Natural killer cell (primary cell): ENCODE measurements at places on chromosomes 11 and 22.

GRCh38 chr11:36500315-36500721 is 9.8 kb downstream of the TRAF6 start:
- DNase-seq = no peak

- DNase-seq = no peak
Observed at GRCh38 chr11:132037956-132038355, 667.5 kb downstream of the NTM start.

DNA sequence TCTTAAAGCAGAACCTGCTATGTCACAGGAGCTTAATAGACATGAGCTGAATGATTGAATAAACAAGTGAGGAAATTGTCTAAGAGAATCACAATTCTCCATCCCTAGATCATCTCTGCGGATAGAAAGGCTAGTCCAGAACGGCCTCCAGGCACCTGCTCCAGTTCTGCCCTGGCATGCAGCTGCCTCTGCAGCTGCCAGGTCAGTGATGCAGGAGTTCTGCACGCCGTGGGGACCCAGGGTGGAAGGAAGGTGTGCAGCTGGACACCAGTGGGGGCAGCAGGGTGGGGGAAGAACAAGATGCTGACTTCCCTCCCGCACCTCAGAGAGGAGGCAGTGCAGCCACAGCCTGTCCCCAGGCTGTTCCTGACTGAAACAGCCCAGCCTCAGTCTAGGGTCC is 192.1 kb upstream of the NCAM1 start:
- DNase-seq = no peak

GRCh38 chr11:130370845-130371590 is 56.3 kb upstream of the ZBTB44 start:
- DNase-seq = no peak

GRCh38 chr11:62150887-62151736 is 27.3 kb downstream of the INCENP start:
- DNase-seq = no peak

DNA sequence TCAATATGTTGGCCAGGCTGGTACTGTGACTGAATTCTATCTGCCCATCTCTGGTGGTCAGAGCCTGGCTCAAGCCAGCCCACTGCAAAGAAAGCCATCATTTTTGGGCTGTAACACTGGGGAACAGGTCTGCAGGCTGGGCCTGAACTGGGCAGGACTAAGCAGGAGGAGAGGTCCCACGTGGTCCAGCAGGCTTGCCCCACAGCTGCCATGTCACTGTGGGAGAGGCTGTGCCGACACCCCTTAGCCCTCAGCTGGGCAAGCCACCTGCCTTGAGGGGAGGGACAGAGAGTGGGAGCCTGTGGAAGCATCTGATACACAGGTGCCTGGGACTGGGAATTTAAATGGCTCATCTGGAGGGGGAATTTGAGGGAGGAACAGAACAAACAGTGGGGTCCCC is 66.7 kb upstream of the CLTCL1 start:
- DNase-seq = no peak

DNA sequence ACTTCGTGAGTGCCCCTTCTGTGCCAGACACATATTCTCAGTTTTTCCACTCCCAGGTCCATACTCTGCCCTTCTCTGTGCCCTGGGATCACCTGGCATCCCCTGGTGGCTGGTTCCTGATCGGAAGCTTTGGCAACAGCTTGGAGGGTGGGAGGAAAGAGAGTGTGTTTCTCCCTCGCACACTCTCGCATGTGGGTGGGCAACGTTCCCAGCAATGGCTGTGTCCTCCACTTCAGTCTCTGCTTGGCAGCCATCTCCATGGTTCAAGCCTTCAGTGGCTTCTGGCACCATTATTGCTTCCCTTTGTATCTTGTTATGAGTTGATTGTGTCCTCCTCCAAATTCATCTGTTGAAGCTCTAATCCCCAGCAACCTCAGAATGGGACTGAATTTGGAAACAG is 342.7 kb upstream of the SYN3 start:
- DNase-seq = no peak

DNA sequence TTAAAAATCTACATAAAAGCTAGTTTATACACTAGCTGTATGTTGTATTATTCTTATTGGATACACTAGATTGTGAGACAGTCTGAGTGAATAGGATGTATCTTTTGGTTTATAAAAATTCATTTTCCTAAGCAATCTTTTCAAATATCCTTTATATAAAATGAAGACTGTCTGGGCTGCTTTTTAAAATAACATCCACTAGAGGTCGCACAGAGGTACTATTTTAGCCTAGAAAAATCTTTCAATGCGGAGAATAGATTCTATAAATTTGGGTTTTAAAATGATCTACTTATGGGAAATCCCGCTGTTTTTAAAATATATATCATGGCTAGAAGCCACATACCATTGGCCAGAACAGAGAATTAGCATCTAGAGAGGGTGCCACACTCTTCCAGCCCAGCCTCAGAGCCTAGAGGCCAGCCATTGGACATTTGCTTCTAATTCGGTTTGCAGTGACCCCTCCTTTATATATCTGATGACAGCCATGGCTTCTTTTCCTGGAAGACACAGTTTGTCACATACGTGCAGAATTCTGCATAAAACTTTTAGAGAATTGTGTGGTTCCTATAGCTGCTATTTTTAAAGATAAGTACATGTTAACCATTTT is 7.3 kb downstream of the C11orf97 start:
- peak; percentile 64 for DNase-seq

DNA sequence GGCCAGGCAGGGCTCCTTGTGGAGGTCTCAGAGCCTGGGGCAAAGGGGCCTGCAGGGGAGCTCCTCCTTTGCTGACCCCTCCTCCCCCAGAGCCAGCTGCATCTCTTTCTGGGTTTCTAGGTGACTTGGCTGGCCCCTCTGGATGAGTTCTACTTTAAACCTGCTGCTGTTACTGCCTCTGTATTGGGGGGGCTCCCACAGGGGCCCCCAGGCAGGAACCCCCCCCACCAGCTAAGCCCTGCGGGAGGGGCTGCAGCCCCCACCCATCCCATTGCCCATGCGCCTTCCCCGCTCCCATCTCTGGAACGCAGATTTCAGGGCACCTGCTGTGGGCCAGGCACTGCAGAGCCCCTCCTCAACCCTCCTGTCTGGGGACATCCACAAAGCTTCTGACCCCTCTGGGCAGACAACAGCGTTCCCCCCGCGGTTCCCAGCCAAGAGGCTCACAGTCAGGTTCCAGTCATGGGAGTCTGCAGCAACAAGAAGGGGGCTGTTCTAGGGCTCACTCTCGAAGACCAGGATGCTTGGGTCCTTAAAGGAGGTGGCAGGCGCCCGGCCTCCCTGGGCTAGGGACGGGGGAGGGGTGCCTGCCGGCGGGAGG is 815 bp upstream of the PLCB3 start:
- no peak for DNase-seq

DNA sequence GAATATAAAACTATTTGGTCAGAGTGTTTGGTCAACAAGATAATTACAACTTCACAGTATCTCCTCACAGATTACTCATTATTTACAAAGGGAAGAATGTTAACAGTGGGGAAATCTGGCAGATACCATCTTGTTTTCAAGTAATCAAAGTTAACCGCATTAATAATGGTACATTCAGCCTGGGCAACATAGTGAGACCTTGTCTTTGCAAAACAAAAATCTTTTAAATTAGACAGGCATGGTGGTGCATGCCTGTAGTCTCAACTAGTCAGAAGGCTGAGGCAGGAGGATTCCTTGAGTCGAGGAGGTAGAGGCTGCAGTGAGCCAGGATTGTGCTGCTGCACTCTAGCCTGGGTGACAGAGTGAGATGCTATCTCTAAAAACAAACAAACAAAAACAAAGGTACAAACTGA is 78.5 kb downstream of the ACER3 start:
- no peak for DNase-seq

- no peak for DNase-seq
Observed at GRCh38 chr11:94675813-94676212, 92.3 kb upstream of the AMOTL1 start.
